ENCODE measurements at places on chromosomes 7 and 10.

DNA sequence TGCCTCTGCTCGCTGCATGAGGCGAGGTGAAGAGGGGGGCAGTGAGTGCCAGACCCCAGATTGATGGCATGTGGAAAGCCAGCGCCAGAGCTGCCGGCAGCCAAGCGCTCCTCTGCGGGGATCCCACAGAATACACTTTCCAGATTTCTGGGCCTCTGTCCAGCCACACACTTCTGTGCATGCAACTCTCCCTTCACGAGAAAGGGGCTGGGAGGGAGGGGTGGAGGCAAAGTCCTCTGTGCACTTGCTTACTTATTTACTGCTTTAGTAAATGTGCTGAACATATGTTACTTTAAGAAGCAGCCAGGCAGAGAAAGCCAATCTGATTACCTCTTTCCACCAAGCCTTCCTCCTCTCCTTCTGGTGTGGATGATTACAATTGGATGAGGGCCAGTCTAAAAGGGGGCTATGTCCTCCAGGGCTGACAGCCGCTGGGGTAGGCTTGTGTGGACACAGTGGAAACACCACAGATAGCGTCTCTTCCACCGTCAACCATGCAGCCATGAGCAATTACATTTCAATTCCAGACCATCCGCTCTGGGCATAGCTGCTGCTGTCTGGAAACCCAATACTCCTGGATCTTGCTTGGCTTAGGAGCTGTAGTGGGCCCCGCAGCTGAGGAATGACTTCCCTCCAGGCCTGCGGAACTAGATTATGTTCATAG, 322.8 kb upstream of the ANKRD30A start:
- no peak for DNase-seq

DNA sequence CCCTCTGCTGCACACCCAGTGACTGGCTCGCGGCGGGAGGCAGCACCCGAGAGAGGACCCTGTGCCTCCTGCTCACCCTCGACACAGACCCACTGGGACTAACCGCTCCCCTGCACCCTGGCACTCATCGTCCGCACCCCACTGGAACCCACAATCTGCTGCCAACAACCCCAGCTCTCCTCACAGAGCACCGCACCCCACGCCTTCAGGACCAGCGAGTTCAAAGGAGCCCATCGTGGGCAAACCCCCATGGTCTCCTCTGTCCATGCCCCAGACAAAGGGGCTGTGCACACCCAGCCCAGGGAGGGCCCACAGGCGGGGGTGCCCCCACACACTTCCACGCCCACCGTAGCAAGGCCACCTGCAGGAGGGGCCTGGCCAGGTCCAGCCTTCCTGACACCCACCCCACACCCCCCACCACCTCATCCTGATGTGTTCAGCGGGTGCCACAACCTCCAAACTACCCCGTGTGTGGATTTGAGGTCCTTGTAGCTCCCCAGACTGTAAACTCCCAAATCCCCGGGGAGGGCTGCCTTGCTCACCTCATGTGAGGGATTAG, 14.0 kb downstream of the RASGEF1A start:
- DNase-seq, result no peak

DNA sequence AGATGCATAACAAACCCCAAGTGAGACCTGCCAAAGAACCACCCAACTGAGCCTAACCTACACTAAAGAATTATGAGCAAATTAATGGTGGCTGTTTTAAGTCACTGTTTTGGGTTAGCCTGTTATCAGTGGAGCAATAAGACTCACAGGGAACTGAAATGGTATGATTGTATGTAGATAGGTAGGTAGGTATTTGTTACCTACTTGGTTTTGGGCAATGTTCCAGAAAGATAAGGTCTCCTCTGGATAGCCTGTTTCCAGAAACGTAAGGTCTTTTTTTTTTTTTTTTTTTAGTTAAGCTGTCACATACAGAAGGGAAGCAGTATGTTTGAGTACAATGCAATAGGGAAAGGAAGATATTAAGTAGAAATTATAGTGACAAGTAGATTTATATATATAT, 47.6 kb downstream of the PSMC2 start:
- no peak for DNase-seq

DNA sequence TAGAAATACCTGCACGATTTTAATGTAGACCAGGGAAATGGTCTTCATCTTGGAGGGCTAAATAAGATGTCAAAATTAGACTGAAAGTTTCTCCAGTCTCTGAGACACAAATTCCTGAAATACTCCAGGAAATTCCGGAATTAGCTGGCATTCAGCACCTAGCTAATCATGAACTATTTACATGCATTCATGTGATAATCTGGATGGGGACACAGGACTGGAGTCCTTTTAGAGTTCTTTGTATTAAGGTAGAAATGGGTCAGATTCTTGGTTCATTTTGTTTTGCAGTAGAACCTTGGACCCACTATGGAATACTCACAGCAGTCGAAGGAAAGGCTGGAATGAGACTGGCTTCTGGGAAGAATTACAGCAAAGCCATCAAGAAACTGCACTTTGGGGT, 65.3 kb upstream of the MDFIC start:
- no peak for DNase-seq

DNA sequence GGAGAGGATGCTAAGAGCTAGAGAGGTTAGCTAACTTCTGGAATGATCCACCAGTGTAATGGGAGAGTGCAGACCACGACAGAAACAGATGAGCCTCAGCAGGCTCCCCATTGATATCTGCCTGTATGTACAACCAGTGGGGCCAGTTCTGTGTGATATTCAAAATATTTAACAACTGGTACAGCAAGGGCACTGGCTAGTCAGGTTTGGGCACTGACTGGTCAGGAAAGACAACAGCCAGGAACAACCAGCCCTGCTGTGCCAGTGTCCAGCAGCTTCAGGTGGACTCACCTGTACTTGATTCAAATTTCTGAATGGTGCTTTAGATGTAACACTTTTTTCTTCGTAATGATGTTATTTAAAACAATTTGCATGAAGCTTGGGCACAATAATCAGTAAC, 5.9 kb upstream of the TRIL start:
- DNase-seq, result no peak

DNA sequence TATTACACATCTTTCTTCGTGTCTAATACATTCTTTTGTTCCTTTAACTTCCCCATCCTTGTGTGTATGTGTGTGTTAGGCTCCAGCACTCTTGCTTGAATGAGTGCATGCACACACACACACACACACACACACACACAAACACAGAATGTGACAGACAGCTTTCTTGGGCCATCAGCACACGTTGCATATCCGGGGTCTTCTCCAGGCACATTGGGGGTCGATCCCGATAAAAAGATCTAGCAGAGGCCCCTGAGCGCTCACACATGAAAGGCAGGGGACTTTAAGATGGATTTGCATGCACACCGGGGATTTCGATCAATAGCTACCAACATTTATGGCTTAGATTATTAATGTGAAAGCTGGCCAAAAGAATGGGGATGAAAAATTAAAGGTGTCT, 4.5 kb downstream of the SKIDA1 start:
- DNase-seq, result no peak
